ENCODE measurements at places on chromosomes 1 and 21. TPM values are rescaled to one million over a fixed set of nuclear protein-coding genes. Genes with fewer than 3 reads are reported as not detected.

GRCh38 chr21:36646645-36647044 is 52.3 kb upstream of the SIM2 start:
- DNase-seq, result no peak

DNA sequence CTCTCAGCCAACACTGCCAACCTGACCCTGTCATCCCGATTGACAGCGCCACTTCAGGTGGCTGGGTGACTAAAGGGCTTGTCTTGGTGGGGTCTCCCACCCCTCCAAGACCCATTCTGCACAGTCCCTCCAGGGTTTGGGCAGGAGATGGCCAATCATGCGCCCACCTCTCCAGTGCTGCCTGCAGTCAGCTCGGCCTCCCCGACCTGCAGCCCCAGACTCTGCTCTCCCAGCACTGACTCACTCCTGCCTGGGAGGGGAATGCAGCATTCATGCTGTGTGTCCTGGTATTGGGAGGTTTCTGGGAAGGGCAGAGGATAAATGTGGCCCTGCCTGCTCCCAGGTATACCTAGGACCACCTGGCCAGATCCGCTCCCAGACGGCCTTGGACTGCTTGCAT is 9.7 kb downstream of the TMEM81 start:
- DNase-seq, result no peak

The CCDC181 gene
- 0.63 TPM for total RNA-seq

- DNase-seq, result no peak
These were observed 49.8 kb upstream of the PAX7 start for GRCh38 chr1:18580691-18581419.

DNA sequence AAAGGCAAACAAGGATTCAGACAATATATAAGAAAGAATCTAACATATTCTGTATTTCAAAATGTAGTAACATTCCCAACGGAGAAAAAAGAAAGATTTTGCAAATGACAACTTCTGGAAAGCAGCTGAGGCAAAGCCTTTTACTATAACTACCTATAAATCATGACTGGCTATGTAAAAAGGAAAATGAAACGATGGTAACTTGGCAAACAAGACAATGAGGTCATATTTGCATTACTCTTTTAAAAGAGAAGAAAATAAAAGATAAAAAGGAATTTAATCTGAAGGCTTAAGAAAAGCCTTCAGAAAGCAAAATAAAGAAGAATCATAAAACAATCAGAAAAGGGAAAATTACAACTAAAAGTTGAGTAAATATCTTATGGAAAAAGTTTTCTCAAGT is 25.1 kb upstream of the ASPM start:
- DNase-seq, result no peak

DNA sequence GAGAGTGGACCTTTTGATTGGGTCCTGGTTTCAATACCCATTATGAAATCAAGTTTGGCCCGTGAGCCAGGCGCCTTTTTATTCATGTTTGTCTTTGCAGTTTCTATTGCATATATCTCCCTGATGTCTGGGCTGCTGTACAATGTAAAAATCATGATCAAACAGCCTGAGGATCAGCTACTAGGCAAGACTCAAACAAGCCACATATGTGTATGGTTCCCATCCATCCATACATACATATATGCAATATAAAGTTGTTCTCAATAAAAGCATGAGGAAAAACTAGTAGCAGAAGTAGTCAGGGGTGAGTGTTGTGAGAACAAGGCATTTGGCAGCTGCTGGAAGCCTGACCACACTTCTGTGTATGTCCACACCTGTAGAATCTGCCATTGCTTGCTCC is 562.4 kb upstream of the USP24 start:
- DNase-seq, result no peak

DNA sequence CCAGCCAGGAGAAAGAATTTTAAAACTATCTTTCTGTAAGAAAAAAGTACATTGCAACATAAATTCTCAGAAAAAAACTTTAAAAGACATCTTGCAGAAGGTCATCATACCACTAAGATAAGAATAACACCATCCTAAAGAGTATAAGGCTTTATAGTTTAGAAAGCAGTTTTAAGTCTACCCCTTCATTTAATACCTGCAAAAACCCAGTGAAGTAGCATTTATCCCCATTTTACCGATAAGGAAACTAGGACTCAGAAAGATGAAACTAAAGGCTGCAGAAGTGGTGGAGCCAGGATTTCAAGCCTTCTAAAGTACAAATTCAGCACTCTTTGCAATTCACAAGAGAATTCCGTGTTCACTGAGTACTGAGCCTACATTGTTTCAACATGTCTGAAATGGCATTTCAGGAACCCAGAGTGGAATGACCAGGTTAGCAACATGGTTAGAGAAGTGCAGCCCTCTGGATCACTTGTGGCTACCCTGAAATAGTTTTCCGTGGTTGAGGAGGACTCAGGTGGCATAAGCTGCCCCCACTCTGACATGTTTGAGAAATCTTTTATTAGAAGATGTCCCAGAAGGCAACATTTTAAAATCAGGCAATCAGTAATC is 6.7 kb downstream of the MYCL start:
- no peak for DNase-seq

All from osteocyte (in vitro differentiated cells).